A172 (cell line): ENCODE measurements at places on chromosomes 1 and 21. TPM values are rescaled to one million over a fixed set of nuclear protein-coding genes. Genes with fewer than 3 reads are reported as not detected.

DNA sequence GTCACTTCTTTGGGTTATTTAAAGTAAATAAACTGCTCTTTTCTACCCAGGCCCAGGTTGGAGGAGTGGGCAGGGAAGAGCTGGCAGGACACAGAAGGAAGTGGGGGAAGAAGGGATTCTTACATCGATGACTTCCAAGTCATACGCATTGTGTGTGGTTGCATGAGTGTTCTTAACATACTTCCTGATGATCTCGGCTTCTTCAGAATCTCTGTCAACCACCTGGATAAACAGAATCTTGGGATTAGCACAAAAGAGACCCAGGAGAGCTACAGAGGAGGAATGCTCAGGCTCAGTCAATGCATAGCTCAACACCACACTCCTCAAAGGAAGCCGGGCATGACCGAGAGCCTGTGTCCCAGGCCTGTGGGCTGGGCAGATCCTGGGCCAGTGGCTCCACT lies 42.1 kb downstream of the PARP1 start:
- peak; percentile 15 for DNase-seq

DNA sequence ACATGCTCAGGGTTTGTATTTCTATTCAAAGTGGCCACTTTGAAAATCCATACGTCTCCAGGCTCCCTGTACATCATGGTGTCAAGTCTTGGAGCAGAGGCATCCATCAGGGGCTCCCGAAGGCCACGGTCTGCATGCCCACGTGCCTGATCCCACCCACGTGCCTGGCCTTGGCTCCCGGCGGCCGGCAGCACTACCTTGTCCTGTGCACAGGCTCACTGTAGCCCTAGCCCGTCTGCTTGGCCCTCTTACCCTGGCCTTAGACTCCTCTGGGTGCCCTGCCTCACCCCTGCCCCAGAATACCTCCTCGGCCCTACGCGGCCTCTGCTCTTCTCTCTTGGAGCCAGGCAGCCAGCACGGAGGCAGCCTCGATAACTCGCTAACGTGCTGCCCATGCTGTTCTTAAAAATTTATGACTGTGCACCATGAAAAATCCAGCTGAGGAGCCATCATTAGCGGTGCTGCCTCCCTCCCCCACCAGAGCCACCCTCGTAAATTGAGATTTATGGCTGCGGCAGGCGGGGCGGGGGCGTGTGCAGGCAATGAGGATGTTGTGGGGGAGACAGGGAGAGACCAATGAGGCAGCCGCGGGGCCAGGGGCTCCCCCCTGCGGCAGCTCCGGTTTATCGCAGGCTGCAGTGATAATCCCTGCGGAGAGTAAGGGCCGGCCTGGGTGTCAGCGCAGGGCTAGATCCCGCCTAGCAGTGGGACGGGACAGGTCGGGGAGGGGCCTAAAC lies 24.6 kb downstream of the DMAP1 start:
- peak; percentile 65 for DNase-seq

DNA sequence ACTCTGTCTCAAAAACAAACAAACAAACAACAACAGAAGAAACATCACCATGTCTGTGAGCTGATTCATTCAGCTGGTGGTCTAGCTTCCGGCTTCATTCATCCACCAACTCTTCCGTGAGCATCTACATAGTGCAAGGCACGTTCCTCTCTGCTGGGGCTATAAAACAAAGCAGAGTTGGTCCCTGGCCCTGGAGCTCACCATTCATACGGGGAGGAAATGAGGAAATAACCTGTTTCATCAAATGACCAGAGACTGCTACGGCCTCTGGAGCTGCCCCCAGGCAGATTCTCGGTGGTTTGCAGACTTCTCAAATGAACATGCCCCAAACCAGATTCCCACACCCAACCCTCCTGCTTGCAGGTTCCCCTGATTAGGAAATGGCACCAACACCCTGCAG lies 41.0 kb upstream of the ID3 start:
- no peak for DNase-seq

DNA sequence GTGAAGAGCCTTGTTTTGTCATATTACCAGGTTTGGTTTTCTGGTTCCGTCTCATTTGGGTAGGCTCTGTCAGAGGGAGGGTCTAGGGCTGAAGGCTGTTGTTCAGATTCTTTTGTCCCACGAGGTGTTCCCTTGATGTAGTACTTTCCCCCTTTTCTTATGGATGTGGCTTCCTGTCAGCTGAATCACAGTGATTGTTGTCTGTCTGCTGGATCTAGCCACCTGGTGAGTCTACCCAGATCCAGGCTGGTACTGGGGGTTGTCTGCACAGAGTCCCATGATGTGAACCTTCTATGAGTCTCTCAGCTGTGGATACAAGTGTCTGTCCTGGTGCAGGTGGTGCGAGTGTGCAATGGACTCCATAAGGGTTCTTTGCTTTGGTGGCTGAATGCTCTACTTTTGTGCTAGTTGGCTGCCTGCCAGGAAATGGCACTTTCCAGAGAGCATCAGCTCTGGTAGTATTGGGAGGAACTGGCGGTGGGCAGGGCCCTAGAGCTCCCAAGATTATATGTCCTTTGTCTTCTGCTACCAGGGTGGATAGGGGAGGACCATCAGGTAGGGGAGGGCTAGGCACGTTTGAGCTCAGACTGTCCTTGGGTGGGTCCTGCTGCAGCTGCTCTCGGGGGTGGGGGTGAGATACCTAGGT lies 246.0 kb downstream of the RYR2 start:
- no peak for DNase-seq

The IL20 gene
- total RNA-seq, result not detected in 2 replicates
